ENCODE measurements at places on chromosomes 3 and 15.

GRCh38 chr3:171620825-171621434 is 160.7 kb upstream of the TNIK start:
- DNase-seq = peak; percentile 78

DNA sequence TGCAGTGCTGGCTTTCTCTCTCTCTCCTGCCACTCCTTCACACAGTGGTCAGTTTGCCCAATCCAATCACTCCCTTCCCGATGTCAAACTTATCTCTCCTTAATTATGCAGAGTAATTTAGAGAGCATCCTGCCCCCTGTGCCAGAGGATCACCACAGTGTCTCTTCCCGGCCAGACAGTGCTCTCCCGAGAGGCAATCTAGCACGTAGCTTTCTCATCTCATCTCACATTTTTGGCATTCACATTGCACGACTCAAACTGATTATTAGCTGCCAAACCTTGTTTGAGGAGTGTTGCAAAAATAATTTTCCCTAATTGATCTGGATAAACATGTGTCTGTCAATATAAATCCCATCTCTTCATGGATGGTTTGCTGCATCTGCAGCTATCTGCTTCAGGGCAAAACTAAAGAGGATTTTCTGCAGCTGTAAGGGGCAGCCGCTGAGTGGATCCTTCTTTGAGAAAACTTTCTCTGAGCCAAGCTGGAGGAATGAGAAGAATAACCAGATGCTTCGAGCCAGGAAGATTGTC is 37.8 kb downstream of the SSUH2 start:
- DNase-seq = peak; percentile 57

GRCh38 chr3:50924638-50925037 is 249.9 kb downstream of the DOCK3 start:
- no peak for DNase-seq

GRCh38 chr3:20912406-20912805 is 726.4 kb upstream of the SGO1 start:
- peak; percentile 35 for DNase-seq

GRCh38 chr3:37990527-37990926 is at the start of gene VILL:
Gene VILL, plus strand, starts transcription at chr3:37990786. Its CDS starts 2,887 bp downstream, at chr3:37993673.
- DNase-seq = no peak

GRCh38 chr3:111700054-111700453 is 104.9 kb upstream of the ZBED2 start:
- DNase-seq = no peak

DNA sequence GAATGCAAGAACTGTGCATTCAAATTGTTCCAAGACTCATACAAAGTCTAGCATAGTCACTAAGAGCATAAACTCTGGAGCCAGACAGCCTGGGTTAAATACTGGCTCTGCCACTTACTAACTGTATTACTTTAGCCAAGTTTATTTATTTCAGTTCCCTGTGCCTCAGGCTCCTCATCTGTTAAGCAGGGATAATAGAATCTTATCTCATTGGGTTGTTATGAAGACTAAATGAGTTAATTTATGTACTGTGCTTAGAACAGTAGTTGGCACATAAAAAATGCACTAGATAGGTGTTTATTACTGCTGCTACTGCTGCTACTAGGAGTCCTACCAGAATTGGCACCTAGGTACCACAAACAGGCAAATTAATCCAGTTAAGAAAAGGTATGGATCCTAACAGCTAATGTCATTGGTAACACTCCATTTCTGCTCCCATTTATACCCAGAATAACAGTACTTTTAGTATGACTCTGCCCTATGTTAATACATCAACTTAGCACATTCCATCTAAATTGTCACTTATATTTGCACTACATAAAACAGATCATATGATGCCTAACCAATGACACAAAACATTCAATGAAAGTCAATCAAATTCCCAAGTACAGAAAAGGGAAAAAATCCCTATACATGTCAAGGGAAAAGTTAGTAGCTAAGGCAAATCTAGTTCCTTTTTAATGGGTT is 45.7 kb downstream of the GSK3B start:
- peak; percentile 36 for DNase-seq

DNA sequence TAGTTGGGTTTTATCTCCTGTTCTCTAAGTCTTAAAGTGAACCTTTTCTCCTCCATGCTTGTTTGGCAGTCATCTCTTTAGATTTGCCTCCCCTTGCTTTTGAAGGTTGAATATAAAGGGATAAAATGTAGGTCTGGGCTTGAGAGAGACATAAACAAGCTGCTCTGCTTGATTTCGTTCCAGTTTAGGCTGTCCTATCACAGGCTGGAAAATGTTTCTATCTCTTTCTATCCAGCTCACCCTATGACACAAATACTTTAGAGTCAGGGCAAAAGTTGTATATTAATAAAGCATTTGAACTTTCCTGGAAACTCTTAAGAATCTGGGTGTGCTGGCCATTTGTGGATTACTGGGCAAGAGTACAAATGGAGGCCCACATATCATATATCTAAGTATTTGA is 29.5 kb upstream of the ZBBX start:
- no peak for DNase-seq

DNA sequence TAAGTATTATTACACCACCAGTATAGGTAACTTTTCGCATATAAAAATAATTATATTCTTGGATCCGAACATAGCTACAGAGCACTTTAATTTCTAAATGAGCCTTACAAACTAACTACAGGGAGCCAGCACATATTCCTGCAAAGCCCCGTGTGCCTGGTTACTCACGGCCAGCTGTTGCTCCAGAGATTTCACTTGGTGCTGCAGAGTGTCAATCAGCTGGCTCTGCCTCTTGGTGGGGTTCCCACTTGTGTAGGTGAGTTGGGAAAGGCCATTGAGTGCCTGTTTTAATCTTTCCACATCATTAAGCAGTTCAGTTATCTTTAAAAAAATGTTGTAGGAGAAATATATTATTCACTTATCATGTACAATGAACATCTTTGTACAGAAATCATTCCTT is 98.9 kb downstream of the UACA start:
- no peak for DNase-seq

DNA sequence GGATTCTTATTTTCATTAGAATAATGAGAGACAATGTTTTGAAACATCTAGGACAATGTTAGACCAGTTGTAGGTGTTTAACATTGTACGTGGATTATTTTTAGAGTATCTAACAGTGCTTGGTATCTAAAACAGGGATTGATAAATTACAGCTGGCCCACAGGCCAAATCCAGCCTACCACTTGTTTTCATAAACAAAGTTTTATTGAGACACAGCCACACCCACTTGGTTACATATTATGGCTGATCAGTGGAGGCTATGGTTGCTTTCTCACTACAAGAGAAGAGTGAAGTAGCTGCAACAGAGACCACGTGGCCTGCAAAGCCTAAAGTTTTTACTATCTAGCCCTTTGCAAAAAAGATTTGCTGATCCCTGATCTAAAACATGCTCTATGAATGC is 223.1 kb upstream of the CTNNB1 start:
- DNase-seq = no peak

- peak; percentile 75 for DNase-seq
These were observed 17.5 kb upstream of the FANCD2 start for GRCh38 chr3:10008588-10009344.

DNA sequence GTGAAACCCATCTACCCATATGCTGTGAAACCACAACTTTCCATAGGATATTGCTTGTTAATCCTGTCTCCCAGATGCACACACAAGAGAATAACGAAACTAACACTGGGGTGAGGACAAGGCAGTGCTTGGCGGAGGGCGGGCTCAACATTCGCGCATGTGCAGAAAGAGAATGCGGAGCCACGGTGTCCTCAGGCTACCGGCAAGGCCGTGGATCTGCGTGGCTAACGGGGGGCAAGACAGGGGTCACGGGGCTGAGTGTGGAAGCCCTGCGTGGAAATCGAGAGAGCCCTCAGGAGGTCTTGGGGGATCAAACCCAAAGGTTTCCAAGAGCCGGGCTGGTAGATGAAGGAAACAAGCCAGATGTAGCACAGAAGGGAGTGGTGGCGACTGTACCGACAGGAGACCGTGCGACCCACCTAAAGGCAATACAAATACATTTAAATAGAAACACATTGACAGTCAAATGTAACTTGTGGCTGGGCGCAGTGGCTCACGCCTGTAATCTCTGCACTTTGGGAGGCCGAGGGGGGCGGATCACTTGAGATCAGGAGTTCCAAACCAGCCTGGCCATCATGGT is 48.5 kb upstream of the TRA2B start:
- no peak for DNase-seq

DNA sequence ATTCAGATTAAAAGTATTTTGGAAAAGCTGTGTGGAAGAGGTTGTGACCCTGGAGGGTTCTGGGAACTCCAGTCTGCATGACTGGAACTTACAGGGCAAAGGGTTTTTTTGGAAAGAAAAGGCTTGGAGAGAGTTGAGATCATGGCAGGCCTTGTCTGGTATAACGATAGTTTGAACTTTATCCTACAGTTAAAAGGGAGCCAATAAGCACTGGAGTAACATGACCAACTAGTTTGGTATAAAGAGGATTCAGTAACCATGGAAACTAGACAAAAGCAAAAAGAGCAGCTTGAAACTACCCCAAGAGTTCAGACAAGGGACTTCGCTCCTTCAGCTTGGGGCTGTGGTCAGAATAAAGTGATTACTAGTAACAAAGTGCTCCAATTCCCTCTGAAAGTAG is 151.2 kb upstream of the TMCO5A start:
- no peak for DNase-seq

DNA sequence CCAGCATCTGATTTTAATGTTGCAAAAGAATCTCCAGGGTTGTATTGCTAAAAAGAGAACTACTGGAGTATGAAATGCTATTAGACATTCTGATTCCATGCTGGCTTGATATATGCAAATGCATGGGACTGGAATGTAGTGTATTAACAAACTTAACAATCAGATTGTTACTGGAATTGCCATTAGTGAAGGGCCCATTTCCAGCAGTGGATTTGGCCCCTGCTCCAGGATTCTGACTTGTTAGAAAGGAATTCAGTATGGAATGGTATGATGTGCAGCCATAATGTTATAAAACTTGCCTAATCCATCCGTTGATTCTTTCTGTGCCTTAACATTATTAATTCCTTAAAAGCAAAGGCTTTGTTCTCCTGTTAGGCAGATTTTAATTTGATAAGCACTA is 7.9 kb downstream of the ARRDC4 start:
- DNase-seq = peak; percentile 97

DNA sequence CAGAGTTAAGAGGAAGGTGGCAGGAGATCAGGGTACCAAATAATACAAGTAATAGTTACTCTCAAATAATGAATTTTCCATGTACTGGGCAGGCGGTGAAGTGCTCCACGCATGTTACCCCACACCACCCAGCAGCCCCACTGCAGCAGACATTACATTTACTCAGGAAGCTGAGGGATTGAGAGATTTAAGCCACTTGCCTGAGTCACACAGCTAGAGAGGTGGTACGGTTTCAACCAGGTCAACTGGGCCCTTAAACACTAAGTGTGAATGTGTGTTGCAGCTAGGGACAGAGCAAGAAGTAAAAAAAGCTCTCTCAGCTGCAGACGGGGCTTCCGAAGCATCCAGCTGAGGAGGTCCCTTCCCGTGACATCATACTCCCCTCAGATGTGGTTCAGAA is 91.3 kb downstream of the PRICKLE2 start:
- DNase-seq = no peak

DNA sequence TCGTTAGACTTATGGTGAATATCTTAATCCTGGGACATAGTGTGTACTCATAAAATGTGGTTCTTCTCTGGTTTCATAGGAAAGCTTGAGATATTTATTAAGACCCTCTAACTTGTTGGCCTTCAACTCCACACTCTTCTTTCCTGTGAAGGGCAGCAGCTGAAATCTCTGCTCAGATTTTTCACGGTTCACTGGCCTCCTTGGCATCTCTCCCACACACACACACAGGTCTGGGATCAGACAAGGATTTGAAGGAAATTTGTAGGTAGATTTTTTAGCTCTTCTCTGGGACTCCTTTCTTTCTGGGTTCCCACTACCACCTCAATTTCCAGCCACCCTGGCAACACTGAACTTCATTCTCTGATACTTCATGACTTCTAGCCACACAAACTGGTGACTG is 70.2 kb downstream of the MYRIP start:
- DNase-seq = no peak

DNA sequence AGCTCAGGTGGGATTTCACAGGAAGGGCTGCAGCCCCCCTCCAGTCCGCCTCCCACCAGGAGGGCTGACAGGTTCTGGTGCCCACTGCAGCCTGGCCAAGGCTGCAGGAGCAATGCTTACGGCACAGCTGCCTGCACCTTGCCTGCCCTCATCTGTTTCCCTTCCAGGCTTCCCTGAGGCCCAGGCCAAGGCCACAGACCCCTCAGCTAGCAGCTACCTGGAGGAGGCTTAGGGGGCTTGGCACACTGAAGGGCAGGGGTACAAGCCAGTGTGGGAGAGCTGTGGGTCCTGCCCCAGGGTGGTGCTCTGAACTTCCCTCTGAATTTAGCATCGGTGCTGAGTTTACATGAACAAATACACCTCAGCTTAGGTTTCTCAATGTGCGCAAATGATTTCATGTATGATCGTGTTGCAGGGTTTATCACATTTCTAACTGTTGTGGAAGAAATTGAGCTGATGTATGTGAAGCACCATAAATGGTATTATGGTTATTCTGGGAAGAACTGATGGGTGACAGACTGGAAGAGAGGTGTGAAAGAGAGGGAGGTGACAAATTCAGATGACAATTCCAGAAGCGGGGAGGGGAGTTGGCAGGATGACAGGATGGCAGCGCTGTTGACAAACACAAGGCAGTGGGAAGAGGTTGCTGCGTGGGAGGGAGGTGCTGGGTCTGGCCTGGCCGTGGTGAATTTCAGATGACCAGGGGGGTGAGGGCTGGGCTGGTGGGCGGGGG is 6.1 kb downstream of the RHCG start:
- no peak for DNase-seq

GRCh38 chr3:62255758-62256157 is 117.6 kb downstream of the FEZF2 start:
- DNase-seq = no peak

GRCh38 chr3:30711151-30711550 is 104.8 kb downstream of the TGFBR2 start:
- DNase-seq = no peak

DNA sequence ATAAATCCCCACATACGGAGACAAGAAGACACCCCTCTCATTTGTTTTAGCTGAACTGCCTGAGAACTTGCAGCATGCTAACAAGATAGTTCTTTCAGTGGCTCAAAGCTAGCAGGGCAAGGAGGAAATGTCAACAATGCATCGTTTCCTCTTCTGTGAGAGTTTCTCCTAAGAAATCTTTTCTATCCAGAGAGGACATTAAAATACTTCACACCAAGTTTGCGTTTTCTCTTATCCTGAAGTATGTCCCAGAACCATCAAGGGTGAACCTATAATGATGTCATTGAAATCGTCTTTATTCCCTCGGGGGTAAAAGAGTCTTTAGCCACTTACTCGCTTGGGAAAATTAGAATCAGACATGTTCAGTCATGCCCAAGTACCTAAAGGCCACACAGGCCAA is 541.7 kb upstream of the MDFIC2 start:
- peak; percentile 48 for DNase-seq

DNA sequence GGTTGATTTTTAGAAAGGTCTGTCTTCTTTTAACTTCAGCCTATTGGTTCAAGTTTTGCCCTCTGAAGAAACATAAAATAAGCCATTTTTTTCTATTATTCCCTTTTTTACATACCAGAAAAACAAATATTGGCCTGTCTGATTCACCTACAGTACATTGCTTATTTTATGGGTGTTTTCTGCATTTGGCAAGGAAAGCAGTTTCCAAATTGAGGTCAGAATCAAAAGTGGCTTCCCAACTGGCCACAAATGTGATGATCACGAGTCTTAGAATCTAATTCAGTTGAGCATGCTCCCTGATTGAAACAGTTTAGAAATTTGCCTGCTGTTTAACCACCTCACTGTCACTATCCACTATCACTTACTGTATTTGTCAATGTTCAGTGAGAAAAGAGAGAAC is 106.9 kb upstream of the CHMP2B start:
- no peak for DNase-seq
